ENCODE measurements at places on chromosomes 11 and 22.

DNA sequence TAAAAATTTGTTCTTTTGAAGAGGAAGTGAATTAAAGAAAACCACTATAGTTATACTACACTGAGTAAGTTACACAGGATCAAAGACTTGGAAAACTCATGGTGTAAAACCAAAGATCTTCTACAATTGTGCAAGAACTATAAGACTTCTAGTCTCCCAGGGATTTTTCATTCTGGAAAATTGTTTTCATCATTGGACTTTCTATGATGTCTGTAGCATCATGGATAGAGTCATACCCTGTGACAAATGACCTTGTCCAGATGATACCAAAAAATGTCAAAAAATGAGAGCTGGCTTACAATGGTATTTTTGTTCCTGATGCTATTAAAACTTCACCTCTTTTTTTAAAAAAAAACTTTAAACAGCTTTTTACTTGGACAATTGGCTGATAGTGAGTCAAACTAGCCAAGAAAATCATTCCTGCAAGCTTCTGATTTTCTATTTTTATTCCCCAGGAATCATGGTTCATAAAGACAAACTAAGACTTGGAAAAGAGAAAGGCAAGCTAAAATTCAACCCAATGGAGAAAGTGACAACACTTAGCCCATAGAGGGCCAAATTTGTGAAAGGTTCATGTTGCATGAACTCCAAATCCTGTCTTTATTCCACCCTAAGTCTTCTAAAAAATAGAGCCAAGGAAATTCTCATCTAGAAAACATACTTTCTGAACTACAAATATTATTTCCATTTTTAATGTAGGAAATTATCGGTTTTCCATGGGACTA is 30.7 kb downstream of the ME3 start:
- no peak for DNase-seq

DNA sequence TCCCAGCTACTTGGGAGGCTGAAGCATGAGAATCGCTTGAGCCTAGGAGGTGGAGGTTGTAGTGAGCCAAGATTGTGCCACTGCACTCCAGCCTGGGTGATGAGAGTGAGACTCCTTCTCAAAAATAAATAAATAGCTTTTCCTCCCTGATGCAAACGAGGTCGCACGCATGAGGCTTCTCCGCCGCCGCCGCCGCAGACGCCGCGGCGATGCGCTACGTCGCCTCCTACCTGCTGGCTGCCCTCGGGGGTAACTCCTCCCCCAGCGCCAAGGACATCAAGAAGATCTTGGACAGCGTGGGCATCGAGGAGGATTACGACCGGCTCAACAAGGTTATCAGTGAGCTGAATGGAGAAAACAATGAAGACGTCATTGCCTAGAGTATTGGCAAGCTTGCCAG is 20.0 kb upstream of the RAB39A start:
- DNase-seq: no peak

DNA sequence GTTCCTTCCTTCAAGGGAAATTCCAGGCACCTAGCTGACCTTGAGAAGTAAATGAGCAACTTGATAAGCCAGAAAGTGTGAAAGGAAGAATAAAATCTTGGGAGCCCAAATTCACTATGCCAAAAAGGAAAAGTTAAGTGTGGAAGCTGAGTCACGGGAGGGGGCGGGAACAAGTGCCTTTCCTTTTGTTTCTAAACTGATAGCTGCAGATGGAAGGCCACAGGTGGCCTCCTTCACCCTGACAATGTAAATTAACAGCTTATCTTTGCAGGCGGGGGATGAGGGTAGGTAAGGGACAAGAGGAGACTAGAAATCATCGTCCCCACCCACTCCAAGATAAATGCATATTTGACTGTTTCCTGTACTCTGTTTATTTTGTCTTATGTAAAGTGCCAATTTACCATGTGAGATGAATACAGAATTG is 36.4 kb upstream of the TREH start:
- no peak for DNase-seq

DNA sequence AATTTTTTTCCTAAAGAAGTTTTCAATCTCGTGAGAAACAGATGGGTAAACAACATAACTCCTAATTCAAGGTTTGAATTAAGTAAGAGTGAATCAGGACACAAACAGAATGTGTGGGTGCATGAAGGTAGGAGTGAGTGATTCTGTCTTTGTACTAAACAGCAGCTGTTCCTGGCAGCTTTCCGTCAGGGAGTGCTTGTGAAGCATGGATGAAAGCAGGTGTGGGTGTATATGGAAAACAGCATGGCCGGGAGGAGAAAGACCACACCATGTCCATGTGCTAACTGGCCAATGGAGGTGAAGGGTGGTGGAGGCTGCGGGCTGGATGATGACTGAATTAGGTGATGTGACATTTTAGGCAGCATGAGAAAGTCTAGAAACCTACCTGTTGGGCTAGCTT is 49.6 kb downstream of the BARX2 start:
- no peak for DNase-seq

- DNase-seq: no peak
Observed at GRCh38 chr22:45757068-45757467, 85.4 kb downstream of the ATXN10 start.

DNA sequence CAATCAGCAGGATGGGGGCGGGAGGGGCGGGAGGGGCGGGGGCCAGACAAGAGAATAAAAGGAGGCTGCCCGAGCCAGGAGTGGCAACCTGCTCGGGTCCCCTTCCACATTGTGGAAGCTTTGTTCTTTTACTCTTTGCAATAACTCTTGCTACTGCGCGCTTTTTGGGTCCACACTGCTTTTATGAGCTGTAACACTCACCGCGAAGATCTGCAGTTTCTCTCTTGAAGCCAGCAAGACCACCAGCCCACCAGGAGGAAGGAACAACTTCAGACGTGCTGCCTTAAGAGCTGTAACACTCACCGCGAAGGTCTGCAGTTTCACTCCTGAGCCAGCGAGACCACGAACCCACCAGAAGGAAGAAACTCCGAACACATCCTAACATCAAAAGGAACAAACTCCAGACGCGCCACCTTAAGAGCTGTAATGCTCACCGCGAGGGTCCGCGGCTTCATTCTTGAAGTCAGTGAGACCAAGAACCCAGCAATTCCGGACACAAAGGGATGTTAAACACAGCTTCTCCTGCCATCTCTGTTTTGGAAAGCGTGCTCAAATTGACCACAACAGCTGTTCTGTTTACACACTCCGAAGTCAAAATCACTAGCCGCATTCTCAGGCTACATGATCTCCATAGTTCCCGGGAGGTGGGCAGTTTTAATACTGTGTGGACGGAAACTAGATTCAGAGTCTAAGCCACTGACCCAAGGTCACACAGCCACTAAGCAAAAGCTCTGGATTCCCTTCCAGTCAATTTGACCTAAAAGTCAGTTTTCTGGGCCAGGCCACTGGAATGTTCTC is 11.9 kb downstream of the PLAAT2 start:
- no peak for DNase-seq

GRCh38 chr11:59669611-59670009 is 773 bp upstream of the PATL1 start:
- no peak for DNase-seq

- no peak for DNase-seq
Observed at GRCh38 chr11:19562156-19562555, 150.5 kb upstream of the NAV2 start.

- peak; percentile 74 for DNase-seq
Observed at GRCh38 chr22:36329254-36330078, 58.3 kb downstream of the MYH9 start.

- no peak for DNase-seq
Observed at GRCh38 chr22:39600491-39601179, 30.1 kb downstream of the CACNA1I start.

GRCh38 chr22:42490243-42490832 is 29.3 kb downstream of the RRP7A start:
- no peak for DNase-seq
